ENCODE measurements at places on chromosomes 12 and 14.

DNA sequence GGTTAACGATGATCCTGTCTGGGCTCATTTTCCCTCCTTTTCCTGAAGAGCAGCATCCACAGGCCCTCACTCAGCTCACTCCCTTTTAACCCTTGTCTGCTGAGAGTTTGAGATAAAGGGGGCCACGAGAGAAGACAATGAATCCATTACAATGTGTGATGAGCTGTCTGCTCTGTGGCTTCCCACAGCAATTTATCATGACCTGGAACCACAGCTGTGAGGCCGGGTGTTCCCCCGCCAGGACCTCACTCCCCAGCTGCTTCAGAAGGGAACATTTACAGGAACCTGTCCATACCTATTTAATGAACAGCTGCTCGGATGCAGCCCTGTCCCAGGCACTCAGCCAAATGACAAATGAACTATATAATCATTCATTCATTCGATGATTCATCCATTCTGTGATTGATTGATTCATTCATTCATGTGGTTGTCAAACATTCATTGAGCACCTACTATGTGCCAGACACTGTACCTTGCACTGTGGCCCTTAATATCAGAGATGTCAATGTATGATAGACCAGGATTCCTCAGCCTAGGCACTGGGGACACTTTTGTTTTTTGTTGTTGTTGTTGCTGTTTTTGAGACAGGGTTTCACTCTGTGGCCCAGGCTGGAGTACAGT lies 18.5 kb upstream of the P2RX7 start:
- DNase-seq, result no peak

- DNase-seq, result no peak
Observed at GRCh38 chr12:72723732-72724131, 451.6 kb downstream of the TRHDE start.

- DNase-seq, result no peak
Observed at GRCh38 chr12:81835783-81836182, 76.6 kb upstream of the PPFIA2 start.

DNA sequence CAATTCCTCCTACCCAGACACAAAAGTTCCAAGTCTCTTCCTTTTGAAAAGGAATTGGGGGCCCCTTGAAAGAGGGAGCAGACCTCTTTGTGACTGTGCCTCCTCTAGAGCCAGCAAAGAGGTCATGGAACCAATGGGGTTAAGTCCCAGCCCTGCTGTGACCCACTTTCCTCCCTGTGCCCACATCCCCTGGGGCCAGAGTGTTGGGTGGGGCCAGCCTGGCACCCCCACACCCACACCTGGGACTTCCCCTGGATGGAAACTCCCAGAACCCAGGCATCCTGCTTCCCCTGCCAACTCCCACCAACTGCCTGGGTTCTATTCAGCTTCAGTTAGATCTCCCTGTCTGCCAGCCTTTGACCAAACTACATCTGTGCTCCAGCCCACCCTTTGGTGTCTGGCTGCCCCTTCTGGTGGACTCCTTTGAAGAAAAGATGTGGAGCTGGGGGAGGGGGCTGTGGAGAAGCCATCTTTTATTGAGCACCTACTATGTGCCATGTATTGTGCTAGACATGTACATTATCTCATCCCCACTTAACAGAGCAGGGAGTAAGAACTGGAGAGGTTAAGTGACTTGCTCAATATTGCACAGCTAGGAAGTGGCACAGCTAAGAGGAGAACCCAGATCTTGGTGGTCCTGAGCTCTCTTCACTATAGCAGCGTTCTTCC lies 4.6 kb upstream of the RARG start:
- DNase-seq, result no peak

Measured in skin of body (tissue), 3 donors.